ENCODE measurements at places on chromosomes 5 and 9. TPM values are rescaled to one million over a fixed set of nuclear protein-coding genes. Genes with fewer than 3 reads are reported as not detected.
A peak's percentile ranks its signal among the peaks of the same experiment; 100 is the strongest.

The SEMA4D gene
- 20.2 TPM for total RNA-seq

The PKN3 gene
- 5.1 TPM for total RNA-seq

The CER1 gene
- not detected for total RNA-seq

The ANKRD55 gene
- not detected for total RNA-seq

The LRRC70 gene
- 0.70 TPM for total RNA-seq

The MCIDAS gene
- not detected for total RNA-seq

The SPINK13 gene
- not detected for total RNA-seq

The LCN2 gene
- not detected for total RNA-seq

The PCDHA11 gene
- not detected for total RNA-seq

The PLAC8L1 gene
- total RNA-seq: not detected

GRCh38 chr5:67003685-67003934 is 193.0 kb downstream of the CD180 start:
- H3K4me1 ChIP-seq: peaks cover 42% of the 10 kb centered on the region
- DNase-seq: no peak
- no peaks in the 10 kb centered on the region for H3K27me3 ChIP-seq

DNA sequence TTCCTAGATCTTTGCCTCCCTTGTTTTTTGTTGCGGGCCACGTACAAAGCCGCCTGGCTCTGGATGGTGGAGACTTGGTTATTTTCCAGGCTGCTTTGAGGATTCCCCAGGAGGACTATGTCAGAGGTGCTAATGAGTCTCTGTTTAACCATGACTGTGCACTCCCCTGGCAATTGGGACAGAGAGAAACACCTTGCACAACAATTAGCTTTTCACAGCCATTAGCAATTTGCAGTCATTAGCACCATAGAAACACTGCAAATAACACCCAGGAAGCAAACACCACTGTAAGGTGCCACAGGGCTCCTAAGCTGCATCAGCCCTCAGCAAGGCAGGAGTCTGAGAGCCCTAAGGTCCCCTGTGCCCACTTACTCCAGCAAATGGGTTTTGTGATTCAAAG is 201.0 kb upstream of the VLDLR start:
- H3K27me3 ChIP-seq: no peaks in the 10 kb centered on the region
- no peak for DNase-seq
- no peak overlapping the region for H3K27ac ChIP-seq
- H3K4me1 ChIP-seq: peaks cover 12% of the 10 kb centered on the region
- H3K4me3 ChIP-seq: no peak overlapping the region
- H3K36me3 ChIP-seq: no peaks in the 10 kb centered on the region

- H3K36me3 ChIP-seq: no peaks in the 10 kb centered on the region
- no peaks in the 10 kb centered on the region for H3K27me3 ChIP-seq
- H3K4me1 ChIP-seq: peaks cover 22% of the 10 kb centered on the region
- DNase-seq: peak; percentile 45
Measured at GRCh38 chr5:123512611-123513461, 859 bp downstream of the CSNK1G3 start.

DNA sequence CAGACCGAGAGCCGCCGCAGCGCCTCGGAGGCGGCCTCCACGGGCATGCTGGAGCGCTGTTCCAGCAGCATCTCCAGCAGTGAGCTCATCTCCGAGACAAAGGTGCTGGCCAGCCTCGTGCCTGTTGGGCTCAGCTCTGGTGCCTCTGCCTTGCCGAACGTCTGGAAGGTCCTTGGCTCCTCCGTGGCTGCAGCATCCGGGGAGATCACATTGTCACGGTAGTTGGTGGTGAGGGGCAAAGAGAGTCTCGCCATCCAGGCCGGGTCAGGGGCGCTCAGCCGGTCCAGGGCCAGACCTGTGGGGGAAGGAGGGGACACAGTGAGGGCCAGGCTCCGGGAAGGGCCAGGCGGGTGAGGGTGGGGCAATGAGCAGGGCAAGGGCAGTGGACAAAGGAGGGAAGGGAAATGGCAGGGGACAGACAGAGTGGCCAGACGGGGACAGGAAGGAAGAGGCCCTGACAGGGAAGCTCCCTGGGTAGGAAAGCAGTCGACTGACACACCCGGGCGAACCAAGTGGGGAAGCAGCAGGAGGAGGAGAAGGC is 12.4 kb downstream of the PCDH12 start:
- DNase-seq: peak; percentile 66
- H3K36me3 ChIP-seq: no peaks in the 10 kb centered on the region
- H3K27ac ChIP-seq: peak overlapping the region; percentile 0
- no peak overlapping the region for H3K4me3 ChIP-seq
- no peaks in the 10 kb centered on the region for H3K27me3 ChIP-seq

- no peak overlapping the region for H3K4me3 ChIP-seq
- no peaks in the 10 kb centered on the region for H3K4me1 ChIP-seq
- H3K27ac ChIP-seq: no peak overlapping the region
- no peaks in the 10 kb centered on the region for H3K27me3 ChIP-seq
- DNase-seq: no peak
Measured at GRCh38 chr9:9942764-9943424, 669.9 kb downstream of the PTPRD start.

DNA sequence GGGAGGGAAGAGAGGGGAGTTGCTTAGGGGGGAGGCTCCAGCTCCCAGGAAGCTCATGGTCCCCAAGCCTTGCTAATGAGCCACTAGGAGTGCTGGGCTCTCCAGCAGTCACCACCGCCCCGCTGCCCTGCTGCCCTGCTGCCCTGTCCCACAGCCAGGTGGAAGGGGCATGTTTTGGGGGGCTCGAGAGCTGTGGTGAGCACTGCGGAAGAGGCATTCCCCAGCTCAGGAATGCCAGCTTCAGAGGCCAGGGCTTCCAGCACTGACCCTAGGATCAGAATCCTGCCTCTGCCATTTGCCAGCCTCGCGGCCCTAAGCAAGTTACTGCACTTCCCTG is 16.9 kb downstream of the SLC6A7 start:
- H3K4me1 ChIP-seq: peaks cover 10% of the 10 kb centered on the region
- H3K27ac ChIP-seq: no peak overlapping the region
- H3K36me3 ChIP-seq: no peaks in the 10 kb centered on the region
- DNase-seq: no peak
- H3K4me3 ChIP-seq: no peak overlapping the region

- no peaks in the 10 kb centered on the region for H3K27me3 ChIP-seq
- H3K36me3 ChIP-seq: no peaks in the 10 kb centered on the region
- no peak overlapping the region for H3K4me3 ChIP-seq
- DNase-seq: no peak
- H3K4me1 ChIP-seq: no peaks in the 10 kb centered on the region
Measured at GRCh38 chr5:27171761-27172261, 133.4 kb upstream of the CDH9 start.

DNA sequence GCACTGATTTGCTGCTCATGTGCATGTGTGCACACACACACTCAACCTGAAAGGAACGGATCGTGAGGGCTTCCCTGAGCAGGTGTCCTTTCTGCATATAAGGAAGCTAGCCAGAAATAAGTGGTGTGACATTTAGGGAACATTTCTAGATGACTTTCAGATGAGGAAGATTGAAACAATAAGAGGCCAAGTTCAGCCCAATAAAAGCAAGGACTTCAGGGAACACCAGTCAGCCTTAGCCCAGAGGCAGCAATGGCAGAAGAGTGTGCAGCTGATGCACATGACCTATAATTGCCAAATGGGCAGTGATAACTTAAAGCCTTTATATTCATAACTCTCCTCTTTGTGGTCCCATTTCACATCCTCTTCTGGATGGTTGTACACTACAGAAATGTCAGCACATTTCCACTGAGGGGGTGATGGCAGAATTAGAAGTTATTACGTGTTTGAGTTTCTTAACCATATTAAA is 255.5 kb downstream of the TRIM32 start:
- no peak for DNase-seq
- H3K4me1 ChIP-seq: no peaks in the 10 kb centered on the region
- H3K27me3 ChIP-seq: no peaks in the 10 kb centered on the region
- H3K27ac ChIP-seq: no peak overlapping the region
- no peak overlapping the region for H3K4me3 ChIP-seq
- H3K36me3 ChIP-seq: no peaks in the 10 kb centered on the region

DNA sequence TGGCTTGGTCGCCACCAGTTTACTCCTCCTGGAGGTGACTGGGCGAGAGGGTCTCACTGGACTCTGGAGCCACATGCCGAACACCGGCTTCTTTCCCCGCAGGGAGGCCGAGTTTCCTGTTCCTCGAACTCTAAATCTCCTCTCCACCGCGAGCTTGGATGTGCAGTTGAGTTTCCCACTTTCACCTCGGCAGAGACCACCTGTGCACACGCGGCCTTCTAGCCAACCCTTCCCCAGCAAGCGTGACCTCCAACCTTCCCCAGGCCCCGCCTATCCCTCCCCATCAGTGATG is 380.1 kb downstream of the IRX2 start:
- no peaks in the 10 kb centered on the region for H3K27me3 ChIP-seq
- no peaks in the 10 kb centered on the region for H3K36me3 ChIP-seq
- H3K4me1 ChIP-seq: no peaks in the 10 kb centered on the region

DNA sequence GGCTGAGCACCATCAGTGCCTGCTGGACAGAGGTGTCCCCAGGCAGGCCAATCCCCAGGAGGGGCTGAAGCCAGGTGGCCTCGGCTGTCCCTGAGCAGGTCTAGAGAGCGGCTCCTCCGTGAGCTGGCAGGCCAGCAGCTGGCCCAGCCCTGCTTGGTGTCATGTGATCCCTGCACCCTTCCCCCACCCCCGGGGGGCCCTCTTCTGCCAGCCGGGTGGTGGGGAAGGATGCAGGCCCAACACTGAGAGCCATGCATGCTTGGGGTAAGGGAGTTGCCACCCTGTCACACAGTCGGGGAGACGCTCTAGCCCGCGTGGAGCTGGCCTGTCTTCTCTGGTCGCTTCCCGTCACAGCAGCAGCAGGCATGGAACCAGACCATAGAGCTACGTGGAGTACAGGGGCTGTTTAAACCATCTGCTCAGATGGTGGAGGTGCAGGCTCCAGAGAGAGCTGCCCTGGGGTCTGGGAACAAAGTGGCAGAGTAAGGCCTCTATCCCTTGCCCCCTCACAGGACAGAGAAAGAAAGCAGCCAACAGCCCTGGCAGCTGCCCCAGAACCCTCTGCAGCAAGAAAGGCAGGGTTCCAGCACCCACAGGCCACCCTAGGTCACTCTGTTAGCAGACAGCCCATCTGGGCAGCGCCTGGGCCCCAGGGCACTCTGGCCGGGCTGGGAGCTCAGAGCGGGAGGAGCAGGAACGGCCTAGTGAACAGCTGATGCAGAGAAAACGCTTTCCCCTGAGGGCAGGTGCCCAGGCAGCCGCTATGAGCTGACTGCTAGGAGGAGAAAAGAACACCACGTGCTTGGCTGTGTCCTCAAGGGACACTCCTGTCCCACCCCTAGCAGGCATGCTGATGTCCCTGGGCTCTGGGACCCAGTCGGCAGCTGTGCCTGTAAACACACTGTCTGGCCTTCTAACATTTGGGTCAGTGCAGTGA is 6.8 kb downstream of the RALGDS start:
- peaks cover 30% of the 10 kb centered on the region for H3K36me3 ChIP-seq
- H3K27ac ChIP-seq: peak overlapping the region; percentile 70
- H3K27me3 ChIP-seq: no peaks in the 10 kb centered on the region
- H3K4me1 ChIP-seq: peaks cover 35% of the 10 kb centered on the region
- no peak overlapping the region for H3K4me3 ChIP-seq

DNA sequence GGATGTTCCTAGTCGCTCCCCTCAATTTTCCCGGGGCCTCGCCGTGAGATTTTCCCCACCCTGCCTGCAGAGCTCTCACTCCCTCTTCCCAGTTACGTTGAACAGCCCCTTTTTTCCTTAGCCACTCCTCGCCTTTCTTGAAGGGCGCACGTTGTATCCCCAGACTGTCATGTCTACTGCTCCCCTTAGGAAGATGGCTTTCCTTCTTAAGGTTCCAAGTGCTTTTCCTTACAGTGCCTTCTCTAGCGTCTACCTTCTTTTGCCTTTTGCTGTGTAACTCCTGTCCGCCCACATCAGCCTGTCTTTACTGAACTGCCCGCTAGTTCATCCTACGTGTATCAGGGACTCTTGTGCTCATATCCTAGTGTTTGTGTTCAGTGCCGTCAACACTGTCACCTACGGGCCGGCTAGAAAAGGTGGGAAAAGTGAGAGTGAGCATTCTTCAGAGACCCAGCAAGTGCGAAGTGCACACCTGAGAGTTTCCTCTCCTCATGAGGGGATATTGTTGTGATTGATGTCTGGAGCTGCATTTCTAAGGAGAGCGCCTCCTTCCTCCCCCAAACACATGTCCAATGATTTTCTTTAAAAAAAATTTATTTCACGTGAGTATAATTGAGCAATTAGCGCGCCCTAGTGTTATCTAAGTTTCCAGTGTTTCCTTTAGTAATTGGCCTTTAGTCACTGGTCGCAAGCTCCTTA is 764 bp downstream of the CAMLG start:
- H3K27ac ChIP-seq: peak overlapping the region; percentile 96
- peaks cover 22% of the 10 kb centered on the region for H3K36me3 ChIP-seq
- peak overlapping the region; percentile 84 for H3K4me3 ChIP-seq
- DNase-seq: no peak
- no peaks in the 10 kb centered on the region for H3K4me1 ChIP-seq
- no peaks in the 10 kb centered on the region for H3K27me3 ChIP-seq

DNA sequence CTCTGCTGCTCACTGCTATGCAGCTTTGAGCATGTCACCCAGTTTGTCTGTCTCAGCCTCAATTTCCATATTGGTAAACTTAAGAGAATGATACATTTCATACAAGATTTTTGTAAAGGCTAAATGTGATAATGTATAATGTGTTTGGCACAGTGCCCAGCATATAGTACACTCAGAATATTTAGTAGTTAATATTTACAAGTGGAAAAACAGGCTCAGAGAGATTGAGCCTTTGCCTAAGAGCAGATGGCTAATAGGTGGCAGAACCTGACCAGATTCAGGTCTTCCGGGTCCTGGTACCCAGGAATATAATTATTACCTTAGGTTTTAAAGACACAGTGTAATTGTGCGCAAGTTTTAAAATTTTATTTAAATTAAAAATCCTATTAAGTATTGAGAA is 46.8 kb upstream of the KIAA1958 start:
- H3K4me3 ChIP-seq: no peak overlapping the region
- no peaks in the 10 kb centered on the region for H3K27me3 ChIP-seq
- H3K4me1 ChIP-seq: no peaks in the 10 kb centered on the region
- no peak for DNase-seq
